Stimulated activated CD8-positive, alpha-beta memory T cell treated with anti-CD3 and anti-CD28 coated beads, Interleukin-7, amount 100 ng/mL, for 1 hour (primary cell): ENCODE measurements at places on chromosomes 4 and X.

DNA sequence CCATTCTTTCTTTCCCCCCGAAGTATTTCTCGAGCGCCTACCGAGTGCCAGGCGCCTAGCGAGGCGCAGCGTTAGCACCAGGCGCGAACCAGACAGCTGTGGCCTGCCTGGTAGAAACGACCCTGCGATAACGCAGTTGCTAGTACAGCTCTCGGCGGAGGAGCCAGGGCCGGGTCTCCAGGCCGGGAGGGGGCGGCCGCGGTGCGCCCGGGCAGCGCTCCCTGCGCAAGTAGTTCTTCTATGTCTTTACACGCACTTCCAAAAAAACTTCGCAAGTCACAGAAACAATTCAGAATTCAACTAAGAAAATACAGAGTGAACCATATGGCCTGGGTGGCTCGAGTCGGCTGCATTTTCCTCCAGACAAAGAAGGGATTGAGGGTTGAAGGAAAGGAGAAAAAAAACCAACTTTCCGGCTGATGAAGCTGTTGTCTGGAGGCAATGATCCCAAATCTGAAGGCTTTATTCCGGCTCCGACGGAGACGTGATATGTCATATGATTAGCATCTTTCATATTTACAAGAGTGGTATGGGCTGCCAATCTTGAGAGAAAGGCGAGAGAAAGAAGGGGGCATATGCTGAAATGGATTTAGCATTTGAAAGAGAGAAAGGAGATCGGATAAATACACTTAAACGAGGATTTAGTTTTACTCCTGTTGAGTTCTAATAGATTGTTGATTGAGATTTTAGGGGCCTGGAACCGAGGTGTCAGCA lies 7.2 kb upstream of the NEUROG2 start:
- DNase-seq, result no peak

DNA sequence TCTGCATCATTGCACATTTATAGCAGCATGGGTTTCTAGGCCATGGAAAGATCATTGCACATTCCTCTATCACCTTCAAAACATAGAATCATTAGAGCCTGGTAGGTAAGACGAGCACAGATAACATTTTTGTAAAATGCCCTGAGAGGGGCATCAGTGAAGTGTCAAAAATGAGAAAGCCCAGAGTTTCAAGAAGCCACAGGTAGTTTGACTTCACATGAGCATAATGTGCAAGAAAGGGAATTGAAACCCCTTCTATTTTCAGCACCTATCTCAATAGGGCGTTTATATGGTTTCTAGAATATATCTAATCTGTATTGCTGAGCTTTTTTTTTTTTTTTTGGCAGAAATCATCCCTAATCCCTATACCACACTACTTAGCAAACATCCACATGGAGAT lies 2441.7 kb downstream of the ARAP2 start:
- DNase-seq, result no peak

DNA sequence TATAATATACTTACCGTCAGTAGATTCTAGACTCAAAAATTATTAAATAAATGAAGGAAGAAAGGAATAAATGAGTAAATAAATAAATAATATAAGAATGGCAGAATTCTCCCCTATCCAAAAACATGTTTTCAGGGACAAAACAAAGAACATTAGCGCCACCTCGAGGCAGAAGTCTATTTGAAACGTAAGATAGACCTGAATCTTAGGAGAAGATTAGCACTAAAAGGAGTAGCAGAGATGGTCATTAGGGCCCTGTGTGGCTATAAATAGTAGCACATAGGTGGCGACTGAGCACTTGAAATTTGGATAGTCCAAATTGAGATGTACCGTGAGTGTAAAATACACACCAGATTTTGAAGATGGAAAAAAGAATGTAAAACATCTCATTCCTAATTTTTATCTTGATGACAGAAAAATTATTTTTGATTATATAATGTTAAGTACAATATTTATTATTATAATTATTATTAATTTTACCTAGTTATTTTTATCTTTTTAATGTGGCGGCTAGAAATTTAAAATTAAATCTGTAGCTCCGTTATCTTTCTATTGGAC lies 24.3 kb upstream of the SRD5A3 start:
- no peak for DNase-seq

- no peak for DNase-seq
Measured at GRCh38 chrX:44432641-44433040, 89.2 kb upstream of the EFHC2 start.

DNA sequence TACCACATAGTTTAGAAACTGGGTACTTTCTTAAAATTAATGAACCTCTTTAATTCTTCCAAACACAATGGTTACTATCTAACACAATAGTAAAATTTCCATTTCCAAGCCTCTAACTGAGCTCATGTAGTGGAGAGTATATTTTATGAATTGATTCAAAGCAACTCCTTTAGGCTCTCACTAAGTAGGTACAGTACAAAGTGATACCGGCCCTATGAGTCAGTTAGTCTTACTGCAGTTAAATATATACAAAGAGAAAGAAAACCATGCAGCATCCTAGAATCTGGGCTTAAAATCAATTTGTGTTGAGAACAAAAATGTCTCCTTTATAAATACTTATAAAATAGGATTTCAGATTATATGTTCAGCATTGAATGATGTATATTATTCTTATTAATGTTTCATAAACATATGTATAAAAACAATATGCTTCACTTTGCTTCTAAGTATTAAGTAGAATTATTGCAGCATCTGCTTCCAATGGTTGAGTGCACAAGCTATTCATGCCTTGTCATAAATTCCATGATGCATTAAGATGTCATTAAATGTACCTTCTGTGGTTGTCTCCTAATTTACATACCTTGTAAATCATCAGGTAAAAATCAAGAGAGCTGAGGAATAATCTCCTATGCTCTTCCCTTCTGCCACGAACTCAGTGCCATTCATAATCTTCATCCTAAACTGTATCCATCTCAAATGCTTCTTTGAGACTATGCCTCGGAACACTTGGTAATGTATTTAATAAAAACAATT lies 1037.8 kb downstream of the STPG2 start:
- no peak for DNase-seq

GRCh38 chr4:151727365-151727764 lies 33.4 kb downstream of the GATB start:
- no peak for DNase-seq

DNA sequence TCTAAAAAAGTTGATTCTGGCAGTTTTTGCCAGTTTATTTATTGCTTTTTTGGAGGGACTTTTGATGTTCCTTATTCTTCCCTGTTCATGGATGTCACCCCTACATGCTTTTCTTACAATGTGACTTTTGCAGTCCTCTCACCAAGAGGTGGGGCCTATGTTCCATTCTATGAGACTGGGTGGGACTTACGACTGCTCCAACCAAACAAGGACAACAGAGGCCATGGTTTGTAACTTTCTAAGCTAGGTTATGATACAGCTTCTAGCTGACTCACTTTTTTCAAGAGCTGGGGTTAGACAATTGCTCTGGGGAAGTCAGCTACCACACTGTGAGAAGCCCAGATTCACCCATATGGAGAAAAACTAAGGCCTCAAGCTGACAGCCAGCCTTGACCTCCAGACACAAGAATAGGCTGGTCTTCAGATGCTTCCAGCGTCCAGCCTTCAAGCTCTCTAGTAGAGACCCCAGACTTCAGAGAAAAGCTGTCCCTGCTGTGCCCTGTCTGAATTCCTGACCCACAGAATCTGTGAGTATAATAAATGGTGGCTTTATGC lies 39.5 kb downstream of the ENOPH1 start:
- DNase-seq, result no peak

DNA sequence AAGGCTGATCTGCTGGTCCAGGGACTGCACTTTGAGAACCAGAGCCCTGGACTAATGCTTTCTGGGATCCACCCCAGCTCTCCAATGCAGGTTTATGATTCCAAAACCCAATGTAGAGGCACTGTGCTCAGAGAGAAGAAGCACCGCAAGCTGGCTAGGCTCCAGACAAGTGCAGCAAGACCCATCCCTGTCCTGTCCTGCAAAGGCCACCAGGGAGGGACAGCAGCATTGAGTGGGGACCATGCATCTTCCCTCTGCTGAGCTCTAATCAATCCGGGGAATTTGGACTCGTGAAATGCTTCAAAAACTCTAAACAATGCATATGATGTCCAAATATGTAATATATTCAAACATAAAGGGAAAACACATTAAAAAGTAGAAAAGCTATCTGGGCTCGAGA lies 10.8 kb upstream of the NSG1 start:
- DNase-seq, result no peak

- no peak for DNase-seq
Measured at GRCh38 chr4:154492288-154492687, 689 bp upstream of the DCHS2 start.

DNA sequence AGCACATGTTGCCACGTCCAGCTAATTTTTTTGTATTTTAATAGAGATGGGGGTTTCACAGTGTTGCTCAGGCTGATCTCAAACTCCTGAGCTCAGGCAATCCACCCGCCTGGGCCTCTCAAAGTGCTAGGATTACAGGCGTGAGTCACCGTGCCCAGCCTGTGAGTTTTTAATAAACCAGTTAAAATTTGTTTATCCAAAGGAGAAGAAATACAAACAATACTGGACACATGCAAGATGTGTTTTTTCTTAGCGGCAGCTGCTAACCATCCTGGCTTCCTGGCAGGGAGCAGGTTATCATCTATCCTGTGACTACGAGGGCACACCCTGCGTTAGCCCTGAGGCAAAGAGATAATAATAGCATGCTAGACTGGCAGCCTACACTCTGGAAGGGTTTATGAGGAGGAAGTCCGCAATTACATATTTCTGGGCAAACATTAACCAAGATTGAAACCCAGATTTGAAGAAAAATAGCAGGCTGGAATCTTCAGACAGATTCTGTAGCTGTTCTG lies 191.4 kb downstream of the SPRY1 start:
- DNase-seq, result no peak

GRCh38 chr4:7310451-7310850 lies 118.1 kb downstream of the SORCS2 start:
- no peak for DNase-seq

DNA sequence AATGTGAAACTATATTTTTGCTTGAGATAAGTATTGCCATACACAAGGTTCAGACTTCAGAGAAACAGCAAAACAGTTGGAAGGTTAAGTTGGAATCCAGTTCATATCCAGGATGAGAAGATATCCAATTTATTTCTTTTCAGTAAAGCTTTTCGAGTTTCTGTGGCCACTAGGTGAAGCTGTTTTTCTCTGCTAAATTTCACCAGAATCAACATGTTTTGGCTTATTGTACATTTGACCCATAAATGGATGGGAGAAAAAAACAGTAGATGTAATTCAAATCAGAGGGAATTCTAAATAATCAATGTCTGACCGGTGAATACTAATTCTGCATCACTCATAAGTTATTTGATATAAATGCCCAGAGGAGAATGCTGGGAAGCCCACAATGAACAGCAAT lies 9.1 kb upstream of the METTL14 start:
- no peak for DNase-seq

DNA sequence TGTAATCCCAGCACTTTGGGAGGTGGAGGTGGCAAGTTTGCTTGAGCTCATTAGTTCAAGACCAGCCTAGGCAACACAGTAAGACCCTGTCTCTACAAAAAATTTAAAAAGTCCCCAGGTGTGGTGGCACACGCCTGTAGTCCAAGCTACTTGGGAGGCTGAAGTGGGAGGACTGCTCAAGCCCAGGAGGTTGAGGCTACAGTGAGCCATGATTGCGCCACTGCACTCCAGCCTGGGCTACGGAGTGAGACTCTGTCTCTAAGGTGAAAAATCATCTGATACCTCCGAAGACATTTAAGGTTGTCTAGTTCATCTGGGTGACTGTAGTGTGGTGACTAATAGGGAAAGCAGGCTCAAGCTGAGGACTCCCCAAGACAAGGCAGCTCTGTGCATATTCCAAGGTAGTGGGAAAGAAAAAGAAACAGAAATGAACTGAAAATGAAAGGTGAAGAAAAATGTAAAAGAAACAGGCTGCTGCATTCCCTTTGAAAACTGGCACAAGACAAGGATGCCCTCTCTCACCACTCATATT lies 23.3 kb downstream of the FRYL start:
- no peak for DNase-seq

GRCh38 chr4:28432348-28433025 lies 1571.8 kb downstream of the STIM2 start:
- DNase-seq, result no peak

DNA sequence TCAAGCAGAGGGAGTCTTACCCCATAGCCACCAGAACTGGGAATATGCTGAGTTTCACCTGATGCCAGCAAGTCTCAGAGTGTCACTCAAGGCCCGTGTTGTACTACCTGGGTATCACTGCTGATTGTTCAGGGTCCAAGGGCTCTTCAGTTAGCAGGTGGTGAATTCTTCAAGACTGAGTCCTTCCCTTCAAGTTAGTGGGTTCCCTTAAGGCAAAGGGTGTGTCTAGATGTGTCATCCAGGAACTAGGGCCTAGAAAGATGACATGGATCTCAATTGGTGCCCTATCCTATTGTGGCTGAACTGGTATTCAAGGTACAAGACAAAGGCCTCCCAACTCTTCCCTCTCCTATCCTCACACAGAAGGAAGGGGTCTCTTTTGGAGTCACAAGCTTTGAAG lies 159.9 kb upstream of the DIPK2B start:
- no peak for DNase-seq

GRCh38 chrX:150366951-150367545 lies 3.9 kb downstream of the MAMLD1 start:
- DNase-seq, result no peak

- no peak for DNase-seq
Measured at GRCh38 chr4:105014635-105015034, 132.0 kb upstream of the TET2 start.

GRCh38 chr4:40190465-40190864 lies 6.4 kb upstream of the RHOH start:
- no peak for DNase-seq

DNA sequence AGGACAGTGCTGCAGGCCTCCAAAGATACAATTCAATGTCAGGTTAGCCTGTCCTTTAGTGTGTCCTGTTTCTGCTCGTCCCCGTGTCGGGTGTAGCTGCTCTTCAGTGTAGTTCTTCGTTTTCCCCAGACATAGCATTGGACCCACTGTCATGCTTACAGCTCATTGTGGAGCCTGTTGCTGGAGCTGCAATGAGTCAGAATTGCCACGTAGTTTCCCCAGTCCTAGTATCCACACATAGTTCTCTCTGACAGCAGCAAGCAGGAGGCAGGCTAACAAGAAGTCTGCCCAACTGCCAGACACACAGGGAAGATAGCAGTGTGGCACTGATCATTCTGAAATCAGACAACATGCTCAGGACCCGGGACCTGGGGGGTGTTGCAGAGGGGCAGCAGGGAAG lies 49.2 kb downstream of the MOSPD2 start:
- no peak for DNase-seq

DNA sequence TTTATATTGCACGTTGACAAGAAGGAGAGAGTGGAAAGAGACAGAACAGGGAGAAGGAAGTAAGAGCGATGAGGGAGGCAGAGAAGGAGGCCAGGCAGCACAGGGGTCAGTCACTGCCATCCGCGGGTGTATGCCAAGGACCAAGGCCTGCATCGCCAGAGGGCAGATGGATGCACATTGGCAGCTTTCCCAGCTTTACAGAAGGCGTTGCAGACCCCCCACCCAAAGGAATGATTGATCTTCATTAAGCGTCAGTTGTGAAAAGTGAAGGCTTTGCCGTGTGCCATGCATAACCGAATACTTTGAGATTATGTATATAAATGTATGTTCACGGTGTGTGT lies 21.6 kb downstream of the PIGG start:
- DNase-seq, result no peak

GRCh38 chrX:122279746-122280145 lies 904.3 kb upstream of the GRIA3 start:
- DNase-seq, result no peak
